RPMI7951 (cell line): ENCODE measurements at places on chromosomes 5 and 9. TPM values are rescaled to one million over a fixed set of nuclear protein-coding genes. Genes with fewer than 3 reads are reported as not detected.

DNA sequence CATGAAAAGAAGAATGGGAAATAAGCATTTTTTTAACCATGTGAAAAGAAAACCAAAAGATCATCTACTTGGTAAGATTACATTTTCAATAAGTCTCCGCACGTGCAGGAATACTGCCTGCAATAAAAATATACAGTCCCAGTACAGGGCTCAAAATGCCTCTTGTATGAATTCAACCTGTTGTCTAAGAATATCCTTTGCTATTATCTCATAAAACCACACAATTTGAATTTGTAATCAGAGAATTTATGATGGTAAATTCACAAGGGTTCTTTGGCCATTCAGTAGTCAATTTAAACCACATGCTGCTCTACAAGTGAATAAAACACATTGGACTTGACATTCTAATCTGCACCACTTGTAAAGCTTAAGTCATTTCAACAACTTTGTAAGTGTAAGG lies 46.6 kb downstream of the ST8SIA4 start:
- DNase-seq, result no peak

GRCh38 chr5:94632024-94632423 lies 13.6 kb downstream of the SLF1 start:
- no peak for DNase-seq

SOHLH1 gene
- total RNA-seq, result not detected in 2 replicates

PCDHGA1 gene
- 3.3 and 3.7 TPM in 2 replicates for total RNA-seq

SHISAL2B gene
- total RNA-seq, result not detected in 2 replicates

- no peak for DNase-seq
Measured at GRCh38 chr5:178476972-178477754, 113.0 kb downstream of the COL23A1 start.

CRAT gene
- 28.7 and 29.9 TPM in 2 replicates for total RNA-seq

GRCh38 chr5:76385540-76385939 lies 17.5 kb upstream of the IQGAP2 start:
- DNase-seq, result no peak

FUBP3 gene
- 33.0 and 37.2 TPM in 2 replicates for total RNA-seq

TNFSF8 gene
- total RNA-seq, result not detected in 2 replicates

MYMK gene
- not detected in 2 replicates for total RNA-seq

TMEM232 gene
- total RNA-seq, result 0.24 and 0.29 TPM in 2 replicates

NME5 gene
- 0.29 and 0.36 TPM in 2 replicates for total RNA-seq

DNA sequence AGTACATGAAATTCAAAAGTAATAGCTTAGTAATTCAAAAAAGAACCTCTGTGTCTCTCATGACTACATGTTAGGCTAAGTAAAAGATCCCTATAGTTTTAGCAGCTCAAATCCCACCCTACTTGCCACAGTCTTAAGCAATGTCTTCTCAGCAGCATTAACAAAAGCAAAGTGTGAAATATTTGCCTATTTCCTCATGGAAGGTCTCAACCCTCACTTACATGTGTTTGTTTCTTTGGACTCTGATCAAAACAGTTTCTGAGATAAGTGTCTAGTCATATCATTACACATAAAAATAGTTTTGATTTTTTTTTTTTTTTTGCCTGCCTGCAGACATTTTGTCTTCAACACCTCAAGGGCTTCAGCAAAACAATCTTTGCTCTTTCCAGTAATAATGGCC lies 310.5 kb downstream of the CETN3 start:
- no peak for DNase-seq

GRCh38 chr5:172058088-172058487 lies 51.6 kb upstream of the FBXW11 start:
- DNase-seq, result no peak

DNA sequence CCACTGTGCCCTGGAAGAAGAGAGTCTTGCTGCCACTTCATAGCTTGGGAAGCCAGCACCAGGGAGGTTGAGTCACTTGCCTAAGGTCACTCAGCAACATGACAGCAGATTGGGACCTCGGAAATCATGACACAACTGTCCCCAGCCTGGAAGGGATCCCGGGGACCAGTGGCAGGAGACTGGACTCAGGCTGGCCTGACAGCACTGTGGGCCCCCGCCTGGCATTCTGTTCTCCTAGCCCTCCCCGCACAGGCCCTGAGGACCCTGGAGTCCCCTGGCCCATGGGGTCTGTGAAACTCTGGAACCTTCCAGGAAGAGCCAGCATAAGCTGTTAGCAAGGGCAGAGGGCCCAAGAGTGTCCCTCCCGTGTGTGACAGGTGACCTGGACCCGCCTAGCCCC lies 64.9 kb downstream of the COL5A1 start:
- no peak for DNase-seq

DNA sequence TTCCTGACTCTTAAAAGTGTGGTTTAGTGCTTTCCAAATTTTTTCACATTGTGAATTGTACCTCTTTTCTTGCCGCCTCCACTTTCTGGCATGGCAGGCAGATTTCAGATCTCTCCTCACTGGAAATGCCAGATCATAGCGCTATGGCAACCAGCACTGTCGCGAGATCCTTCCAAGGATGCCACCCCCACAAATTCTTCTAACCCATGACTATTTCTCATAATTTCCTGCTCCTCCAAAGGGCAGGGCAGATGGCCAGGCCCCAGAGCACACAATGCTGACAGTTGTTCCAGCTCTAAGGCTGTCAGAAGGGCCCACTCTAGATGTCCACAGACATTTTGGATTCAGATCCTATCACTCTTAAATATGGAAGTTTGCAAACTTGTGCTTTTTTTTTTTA lies 446.2 kb upstream of the RIOK2 start:
- peak; percentile 51 for DNase-seq

GAS1 gene
- 0.60 and 0.78 TPM in 2 replicates for total RNA-seq

- DNase-seq, result no peak
Measured at GRCh38 chr5:81830596-81830995, 79.7 kb upstream of the SSBP2 start.

DNA sequence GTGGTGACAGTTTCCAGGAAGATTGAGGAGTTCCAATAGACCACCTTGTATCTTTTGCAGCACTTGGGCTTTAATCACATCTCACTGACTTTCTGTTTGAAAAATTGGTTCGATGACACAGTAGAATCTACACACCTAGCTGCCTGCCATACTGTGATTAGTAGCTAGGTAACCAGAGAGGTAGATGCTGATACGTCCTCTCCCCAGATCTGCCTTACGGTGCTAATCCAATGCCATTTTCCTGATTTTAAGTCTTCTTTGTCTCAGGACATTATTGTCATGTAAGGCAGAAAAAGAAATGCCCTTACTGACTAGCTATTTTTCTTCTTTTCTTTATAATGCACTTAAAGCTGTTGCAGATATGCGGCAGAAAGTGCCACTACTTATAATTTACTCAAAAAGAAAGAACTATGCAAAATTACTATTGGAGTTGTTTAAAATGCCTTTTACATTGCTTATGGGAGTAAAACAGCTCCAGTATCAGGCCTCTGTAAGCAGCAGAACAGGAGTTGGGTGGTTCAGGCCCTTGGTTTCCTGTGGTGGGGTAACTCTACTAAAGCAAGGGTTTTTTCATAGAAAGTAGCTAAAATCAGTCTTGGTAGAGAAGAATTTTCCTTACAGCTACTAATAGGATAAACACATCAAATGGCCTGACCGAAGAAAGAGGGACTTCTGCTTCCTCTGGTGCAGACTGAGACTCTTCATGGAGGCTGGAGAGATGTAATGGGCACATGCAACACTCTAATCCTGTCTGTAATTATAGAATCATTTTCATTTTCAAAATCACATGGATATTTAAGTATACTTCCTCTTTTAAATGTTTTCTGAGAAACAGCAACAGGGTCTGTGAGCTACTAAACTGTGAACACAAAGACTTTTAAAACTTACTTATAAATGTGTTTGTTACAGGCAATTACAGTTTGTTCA lies 177.2 kb downstream of the MAPKAP1 start:
- no peak for DNase-seq

DNA sequence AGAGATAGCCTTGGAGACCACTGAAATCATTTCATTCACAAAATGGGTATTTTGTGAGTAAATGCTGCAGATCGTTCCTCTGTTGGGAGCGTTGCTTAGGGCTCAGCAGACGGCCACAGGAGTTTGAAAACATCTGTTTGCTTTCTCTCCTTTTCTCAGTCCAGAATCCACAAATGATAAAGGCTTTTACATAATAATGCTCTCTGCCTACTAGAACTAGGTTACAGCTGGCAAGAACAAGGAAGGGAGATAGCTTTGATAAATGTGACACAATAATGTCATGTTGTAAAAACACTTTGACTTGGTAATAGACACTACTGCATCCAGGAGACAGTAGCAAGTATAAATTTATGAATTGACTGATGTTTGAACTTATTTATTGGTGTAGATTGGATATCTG lies 1072.4 kb upstream of the CDH6 start:
- no peak for DNase-seq

GRCh38 chr9:3795556-3795955 lies 269.8 kb upstream of the RFX3 start:
- no peak for DNase-seq

DNA sequence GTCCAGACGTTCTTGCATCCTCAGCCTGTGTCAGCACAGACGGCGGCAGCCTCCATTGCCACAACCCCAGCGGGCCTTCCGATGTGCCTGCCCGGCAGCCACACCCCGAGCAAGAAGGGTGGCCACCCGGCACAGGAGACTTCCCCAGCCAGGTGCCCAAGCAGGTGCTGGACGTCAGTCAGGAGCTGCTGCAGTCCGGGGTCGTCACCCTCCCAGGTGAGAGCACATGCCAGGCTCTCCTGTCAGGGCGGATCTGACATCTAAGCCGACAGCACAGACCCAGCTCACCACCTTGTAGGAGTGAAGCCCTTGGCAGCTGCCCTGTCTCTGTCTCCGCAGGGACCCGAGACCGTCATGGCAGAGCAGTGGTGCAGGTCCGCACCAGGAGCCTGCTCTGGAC lies 48.3 kb upstream of the LRRC14B start:
- no peak for DNase-seq

- DNase-seq, result peak; percentile 56
Measured at GRCh38 chr9:15873573-15874177, 320.8 kb downstream of the CCDC171 start.

ZDHHC11B gene
- total RNA-seq, result not detected in 2 replicates

SPINK5 gene
- not detected in 2 replicates for total RNA-seq

AQP3 gene
- 1.4 and 1.6 TPM in 2 replicates for total RNA-seq

ZNF483 gene
- total RNA-seq, result 0.96 and 0.98 TPM in 2 replicates

GRCh38 chr9:89961616-89962341 lies 357.0 kb downstream of the GADD45G start:
- DNase-seq, result no peak

FOXD4L6 gene
- total RNA-seq, result not detected in 2 replicates

DNA sequence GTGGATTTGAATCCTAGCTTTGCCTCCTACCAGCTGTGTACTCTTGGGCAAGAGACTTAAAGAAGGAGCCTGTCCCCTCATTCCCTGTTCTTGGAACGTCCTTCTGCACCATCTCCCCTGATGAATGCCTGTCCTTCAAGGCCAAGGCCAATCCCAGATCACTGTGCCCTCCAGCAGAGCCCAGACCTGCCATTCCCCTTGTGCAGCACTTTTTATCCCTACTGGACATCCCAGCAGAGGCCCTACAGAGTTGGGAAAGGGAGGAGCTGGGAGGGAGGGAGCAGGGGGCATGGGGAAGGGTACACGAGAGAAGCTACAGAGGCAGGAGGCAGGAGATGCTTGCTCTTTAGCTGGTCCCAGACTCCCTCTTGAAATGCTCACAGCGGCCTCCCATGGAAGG lies 223.9 kb downstream of the PBX3 start:
- no peak for DNase-seq

CAMSAP1 gene
- total RNA-seq, result 6.2 and 10.3 TPM in 2 replicates

- DNase-seq, result peak; percentile 72
Measured at GRCh38 chr9:693201-694091, 148.1 kb upstream of the DMRT1 start.

DNA sequence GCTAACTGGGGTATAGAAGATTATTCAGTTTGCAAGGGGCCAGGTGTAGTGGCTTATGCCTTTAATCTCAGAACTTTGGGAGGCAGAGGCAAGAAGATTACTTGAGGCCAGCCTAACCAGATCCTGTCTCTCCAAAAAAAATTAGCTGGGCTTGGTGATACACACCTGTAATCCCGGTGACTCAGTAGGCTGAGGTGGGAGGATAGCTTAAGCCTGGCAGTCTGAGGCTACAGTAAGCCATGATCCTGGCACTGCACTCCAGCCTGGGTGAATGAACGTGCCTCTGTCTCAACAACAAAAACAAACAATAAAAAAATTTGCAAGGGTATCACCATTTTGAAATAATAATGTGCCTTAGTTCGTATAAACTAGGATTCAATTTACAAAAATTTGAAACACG lies 51.3 kb downstream of the BAAT start:
- no peak for DNase-seq

GOLM1 gene
- 29.9 and 31.9 TPM in 2 replicates for total RNA-seq

LCN15 gene
- total RNA-seq, result not detected in 2 replicates

SH3PXD2B gene
- 13.8 and 18.5 TPM in 2 replicates for total RNA-seq

VAV2 gene
- total RNA-seq, result 10.3 and 16.2 TPM in 2 replicates

- DNase-seq, result peak; percentile 63
Measured at GRCh38 chr5:72355706-72356299, 35.6 kb downstream of the PTCD2 start.

GRCh38 chr5:164300295-164300694 lies 794.9 kb downstream of the MAT2B start:
- DNase-seq, result no peak

ARHGEF37 gene
- total RNA-seq, result 0.24 and 0.29 TPM in 2 replicates

- DNase-seq, result no peak
Measured at GRCh38 chr5:89582768-89583339, 699.9 kb upstream of the MEF2C start.

GRCh38 chr5:133846478-133847226 lies 121.8 kb downstream of the C5orf15 start:
- DNase-seq, result no peak

DNA sequence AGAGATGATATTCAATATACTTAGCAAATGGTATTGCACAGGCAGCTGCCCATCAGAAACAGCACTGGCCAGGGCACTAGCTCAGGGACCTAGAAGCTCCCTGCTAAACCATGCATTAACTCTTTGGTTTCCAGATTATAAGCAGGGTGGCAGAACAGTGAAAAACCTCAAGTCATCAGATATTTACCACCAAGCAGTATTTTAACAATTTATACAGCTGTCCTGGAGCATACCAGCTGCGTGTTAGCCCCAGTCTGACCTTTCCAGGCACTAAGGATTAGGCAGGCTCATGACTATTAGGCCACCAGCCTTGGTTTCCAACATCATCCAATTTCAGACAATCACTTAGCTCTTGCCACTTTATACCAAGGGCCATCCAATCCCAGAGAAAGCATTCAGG lies 326.5 kb downstream of the CAAP1 start:
- DNase-seq, result no peak

- DNase-seq, result peak; percentile 64
Measured at GRCh38 chr5:67246108-67246507, 49.5 kb upstream of the CD180 start.

GRCh38 chr9:86944796-86945727 lies 2.2 kb downstream of the GAS1 start:
- DNase-seq, result peak; percentile 4

SLC6A7 gene
- total RNA-seq, result not detected in 2 replicates

- no peak for DNase-seq
Measured at GRCh38 chr9:123425261-123425821, 69.3 kb downstream of the CRB2 start.

DNA sequence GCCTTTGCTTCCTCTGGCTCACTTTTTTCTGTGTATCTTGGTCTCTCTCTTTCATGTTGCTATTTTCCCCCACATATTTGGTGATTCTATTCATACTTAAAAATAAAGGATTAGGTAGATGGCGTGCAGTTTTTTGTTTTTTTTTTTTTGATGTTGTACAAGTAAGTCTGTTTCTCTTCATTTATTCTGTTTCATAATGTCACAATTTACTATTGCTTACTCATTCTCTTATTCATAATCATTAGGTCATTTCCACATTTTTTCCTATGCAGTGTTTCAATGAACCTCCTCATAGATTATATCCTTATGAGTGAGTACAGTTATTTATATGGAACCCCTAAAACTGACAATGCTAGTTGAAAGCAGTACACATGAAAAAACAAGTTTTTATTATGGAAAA lies 136.3 kb downstream of the APBA1 start:
- DNase-seq, result no peak

LCN9 gene
- not detected in 2 replicates for total RNA-seq
